ENCODE measurements at places on chromosomes 1 and 21. TPM values are rescaled to one million over a fixed set of nuclear protein-coding genes. Genes with fewer than 3 reads are reported as not detected.

Gene ANKRD65
- 1.7 TPM for total RNA-seq

Gene REG4
- total RNA-seq = not detected

Gene MYBPH
- total RNA-seq = 0.52 TPM

Gene BCL2L15
- 0.22 TPM for total RNA-seq

Gene SLC25A34
- total RNA-seq = 0.52 TPM

Gene NUDT17
- total RNA-seq = 2.6 TPM

Gene BMP8A
- total RNA-seq = not detected

Gene TNFRSF14
- 20.2 TPM for total RNA-seq

Gene DRAXIN
- total RNA-seq = 0.22 TPM
